ENCODE measurements at places on chromosomes 12 and 14. TPM values are rescaled to one million over a fixed set of nuclear protein-coding genes. Genes with fewer than 3 reads are reported as not detected.

- no peak for DNase-seq
These were observed 11.0 kb downstream of the GRIP1 start for GRCh38 chr12:66667906-66668305.

GRCh38 chr14:56995010-56995409, 184.7 kb upstream of the OTX2 start:
- DNase-seq, result no peak

- no peak for DNase-seq
These were observed 61.1 kb downstream of the SLC25A47 start for GRCh38 chr14:100384277-100384676.

- no peak for DNase-seq
These were observed 163.6 kb upstream of the DYRK2 start for GRCh38 chr12:67484791-67485480.

GRCh38 chr12:76713986-76714385, 49.9 kb upstream of the ZDHHC17 start:
- no peak for DNase-seq

DNA sequence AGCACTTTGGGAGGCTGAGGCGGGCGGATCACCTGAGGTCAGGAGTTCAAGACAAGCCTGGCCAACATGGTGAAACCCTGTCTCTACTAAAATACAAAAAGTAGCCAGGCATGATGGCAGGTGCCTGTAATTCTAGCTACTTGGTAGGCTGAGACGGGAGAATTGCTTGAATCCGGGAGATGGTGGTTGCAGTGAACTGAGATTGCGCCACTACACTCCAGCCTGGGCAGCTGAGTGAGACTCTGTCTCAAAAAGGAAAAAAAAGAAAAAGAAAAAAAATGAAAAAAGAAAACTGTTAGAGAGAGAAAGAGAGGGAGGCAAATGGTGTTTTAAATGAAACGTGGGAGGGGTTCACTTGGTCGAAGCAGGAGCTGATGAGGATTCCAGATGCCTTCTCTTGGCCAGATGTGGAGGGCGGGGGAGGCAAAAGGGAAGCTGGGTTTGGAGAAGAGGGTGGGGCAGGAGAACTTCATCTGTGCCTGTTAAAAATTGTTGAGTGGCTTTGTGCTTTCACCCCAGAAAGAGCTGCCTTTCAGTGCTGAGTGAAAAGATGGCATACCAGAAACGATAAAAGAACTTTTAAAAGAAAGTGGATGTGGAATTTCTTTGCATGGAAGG, 1.1 kb downstream of the EMP1 start:
- DNase-seq, result no peak

- DNase-seq, result no peak
These were observed 19.1 kb upstream of the RIN3 start for GRCh38 chr14:92494512-92494911.

DNA sequence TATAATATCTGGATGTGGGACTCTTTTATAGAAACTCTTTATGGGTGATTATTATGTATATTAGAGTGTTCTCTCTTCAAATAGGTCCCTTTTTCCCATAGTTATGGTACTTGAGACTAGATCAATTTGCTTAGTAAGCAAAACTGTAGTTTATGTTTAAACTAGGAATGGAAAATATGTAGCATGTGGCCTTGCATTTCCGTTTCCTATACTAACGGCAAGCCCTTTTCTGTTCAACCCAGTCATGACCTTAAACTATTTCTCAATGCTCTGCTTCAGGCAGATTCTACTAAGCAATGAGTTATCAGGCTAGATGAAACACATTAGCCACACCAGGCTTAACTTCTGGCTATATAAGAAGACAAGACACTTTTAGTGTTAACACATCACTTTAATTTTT, 84.6 kb downstream of the OTOGL start:
- DNase-seq, result no peak

- DNase-seq, result no peak
These were observed 63.6 kb downstream of the CHGA start for GRCh38 chr14:92986254-92987147.

- DNase-seq, result no peak
These were observed 612.5 kb downstream of the FSCB start for GRCh38 chr14:43894534-43894933.

DNA sequence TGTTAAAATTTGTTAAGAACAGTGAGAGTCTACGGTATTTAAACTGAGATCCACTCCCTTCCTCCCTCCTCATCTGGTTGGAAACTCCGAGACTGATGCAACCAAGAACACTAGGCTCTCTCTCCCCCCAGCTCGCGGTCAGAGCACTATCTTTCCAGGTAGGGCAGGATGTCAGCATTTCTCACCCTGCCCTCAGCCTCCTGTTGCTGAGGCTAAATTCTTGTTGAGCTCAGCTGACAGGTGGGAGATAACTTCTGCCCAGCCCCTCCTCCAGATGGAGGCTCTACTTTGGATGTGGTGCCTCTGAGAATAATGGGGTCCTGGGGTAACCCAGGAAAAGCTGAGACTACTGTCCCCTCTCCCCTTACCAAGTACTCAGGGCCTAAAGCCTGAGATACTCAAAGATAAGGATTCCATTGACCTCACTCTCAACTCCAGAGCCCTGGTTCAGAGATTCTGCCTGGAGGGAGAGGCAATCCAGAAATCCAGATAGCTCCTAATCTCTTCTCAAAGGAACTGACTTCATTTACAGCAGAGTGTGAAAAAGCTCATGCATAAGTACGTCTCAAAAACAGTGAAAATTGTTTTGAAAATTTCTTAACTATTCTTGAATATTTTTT, 110.1 kb downstream of the EML5 start:
- DNase-seq, result no peak

- DNase-seq, result no peak
These were observed 2.1 kb downstream of the STK38L start for GRCh38 chr12:27246141-27246540.

DHH gene
- 0.27 TPM for total RNA-seq

L2HGDH gene
- 3.5 TPM for total RNA-seq

EPS8 gene
- 1.4 TPM for total RNA-seq

NEUROD4 gene
- not detected for total RNA-seq

C12orf54 gene
- not detected for total RNA-seq

GZMH gene
- 0.86 TPM for total RNA-seq

LRFN5 gene
- not detected for total RNA-seq

SERPINA5 gene
- total RNA-seq, result not detected

SLC6A15 gene
- total RNA-seq, result not detected

KRT75 gene
- not detected for total RNA-seq

CABP1 gene
- total RNA-seq, result not detected

GARIN6 gene
- total RNA-seq, result not detected

CYP27B1 gene
- not detected for total RNA-seq

All from CD4-positive, CD25-positive, alpha-beta regulatory T cell (primary cell).